Stimulated activated CD4-positive, alpha-beta T cell treated with anti-CD3 and anti-CD28 coated beads, TNF-alpha, amount 100 ng/mL, for 48 hours (primary cell): ENCODE measurements at places on chromosomes 16 and 17.

DNA sequence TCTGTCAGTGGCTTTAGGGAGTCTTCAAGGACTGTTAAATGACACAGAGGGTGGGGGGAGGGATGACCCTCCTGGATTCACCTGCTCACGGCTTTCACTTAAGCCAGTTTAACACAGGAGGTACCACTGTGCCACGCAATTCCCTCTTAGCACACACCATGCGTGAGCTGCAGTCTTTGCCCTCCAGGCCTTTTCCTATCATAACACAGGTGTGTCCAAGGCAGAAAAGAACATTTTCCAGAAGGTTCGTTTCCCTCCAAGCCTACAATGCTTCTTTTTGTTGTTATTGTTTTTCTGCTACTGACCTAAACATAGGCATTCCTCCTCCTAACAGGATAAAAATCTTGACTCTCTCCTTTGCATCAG lies 1.1 kb downstream of the ZFHX3 start:
- DNase-seq: no peak

GRCh38 chr17:65532101-65532890 lies 29.2 kb downstream of the AXIN2 start:
- no peak for DNase-seq

DNA sequence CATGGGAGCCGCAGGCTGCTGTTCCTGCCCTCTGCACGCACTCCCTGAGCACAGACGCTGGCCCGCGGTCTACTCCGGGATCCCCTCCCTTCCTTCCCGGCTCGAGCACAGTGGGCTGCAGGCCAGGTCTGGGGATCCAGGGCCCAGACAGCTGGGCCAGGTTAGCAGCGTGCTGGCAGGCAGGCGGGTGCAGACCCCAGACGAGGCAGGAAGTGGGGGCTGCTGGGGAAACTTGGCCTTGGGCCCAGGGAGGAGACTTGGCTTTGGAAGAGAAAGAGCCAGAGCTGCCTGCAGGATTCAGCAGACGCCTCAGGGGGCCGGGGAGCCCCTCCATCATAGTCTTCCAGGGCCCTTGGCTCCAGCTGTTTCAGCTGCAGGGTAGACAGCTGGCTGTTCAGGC lies 30.2 kb upstream of the ABCC3 start:
- DNase-seq: no peak

GRCh38 chr16:30659507-30660423 lies 1.5 kb downstream of the FBRS start:
- DNase-seq: no peak

DNA sequence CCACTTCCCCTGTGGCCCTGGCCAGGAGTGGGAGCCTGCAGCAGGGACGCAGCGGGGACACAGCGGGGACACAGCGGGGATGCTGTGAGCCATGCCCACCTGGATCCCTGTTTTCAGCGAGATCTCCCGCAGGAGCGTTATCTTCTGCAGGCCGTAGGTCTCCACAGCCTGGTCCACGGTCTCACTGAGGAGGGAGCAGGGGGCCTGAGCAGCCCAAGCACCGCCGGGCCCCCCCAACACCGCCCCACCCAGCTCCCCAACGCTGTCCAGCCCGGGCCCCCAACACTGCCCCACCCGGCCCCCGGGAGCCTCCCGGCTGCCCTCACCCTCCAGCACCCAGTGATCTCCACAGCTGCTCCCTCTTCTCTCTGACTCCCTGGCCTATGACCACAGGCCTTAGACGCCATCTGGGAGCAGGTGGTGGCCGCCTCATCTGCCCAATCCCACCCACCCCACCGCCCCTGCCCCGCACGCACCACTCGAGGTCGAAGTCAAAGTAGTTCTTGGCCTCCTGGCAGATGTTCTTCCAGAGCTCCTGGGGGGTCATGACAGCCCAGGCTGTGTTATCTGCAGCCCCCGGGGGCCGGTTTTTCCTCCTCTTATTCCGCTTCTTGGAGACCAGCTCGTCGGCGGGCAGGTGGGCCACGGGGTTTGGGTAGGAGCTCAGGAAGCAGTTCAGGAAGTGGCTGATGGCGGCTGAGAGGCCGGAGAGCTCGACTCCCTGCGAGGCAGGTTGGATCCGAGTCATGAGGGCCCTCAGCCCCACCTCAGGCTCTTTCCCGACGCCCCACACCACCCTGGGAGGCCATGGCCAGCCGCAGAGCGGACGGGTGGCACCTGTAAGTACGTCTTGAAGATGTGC lies 17.0 kb downstream of the CLUH start:
- DNase-seq: no peak

DNA sequence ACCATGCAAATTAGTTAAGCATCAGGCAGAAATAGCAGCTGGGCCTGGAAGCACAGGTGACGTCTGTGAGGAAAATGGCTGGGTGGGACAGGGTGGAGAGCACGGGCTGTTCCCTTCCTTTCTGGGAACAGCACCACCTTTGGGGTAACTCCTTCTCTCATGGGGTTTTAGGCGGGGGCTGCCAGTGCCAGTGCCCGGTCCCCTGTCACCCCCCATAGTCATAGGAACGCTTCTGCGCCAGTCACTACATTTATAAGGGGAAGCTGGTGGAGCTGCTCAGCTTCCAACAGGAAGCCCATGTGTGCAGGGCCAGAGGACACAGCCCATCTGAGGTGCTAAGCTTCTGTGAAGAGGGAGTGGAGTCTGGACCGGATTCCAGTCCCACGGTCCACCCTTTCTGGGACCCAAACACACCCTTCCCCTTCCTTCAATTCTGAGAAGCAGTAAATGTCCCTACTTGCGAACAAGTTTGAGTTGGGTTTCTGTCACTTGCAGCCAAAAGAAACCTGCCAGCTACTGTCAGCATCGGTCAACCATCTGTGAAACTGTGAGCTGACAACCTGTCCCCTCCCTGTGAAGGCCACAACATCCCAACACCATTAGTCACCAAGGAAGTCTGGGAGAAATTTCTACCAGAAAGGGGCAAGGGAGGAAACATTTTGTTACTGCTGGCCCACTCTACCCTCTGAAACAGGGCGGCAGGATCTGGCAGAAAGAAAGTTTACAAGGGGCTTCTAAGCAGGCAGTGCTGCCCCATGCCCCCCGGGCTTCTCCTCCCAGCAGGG lies 86.0 kb upstream of the AMZ2 start:
- DNase-seq: no peak

DNA sequence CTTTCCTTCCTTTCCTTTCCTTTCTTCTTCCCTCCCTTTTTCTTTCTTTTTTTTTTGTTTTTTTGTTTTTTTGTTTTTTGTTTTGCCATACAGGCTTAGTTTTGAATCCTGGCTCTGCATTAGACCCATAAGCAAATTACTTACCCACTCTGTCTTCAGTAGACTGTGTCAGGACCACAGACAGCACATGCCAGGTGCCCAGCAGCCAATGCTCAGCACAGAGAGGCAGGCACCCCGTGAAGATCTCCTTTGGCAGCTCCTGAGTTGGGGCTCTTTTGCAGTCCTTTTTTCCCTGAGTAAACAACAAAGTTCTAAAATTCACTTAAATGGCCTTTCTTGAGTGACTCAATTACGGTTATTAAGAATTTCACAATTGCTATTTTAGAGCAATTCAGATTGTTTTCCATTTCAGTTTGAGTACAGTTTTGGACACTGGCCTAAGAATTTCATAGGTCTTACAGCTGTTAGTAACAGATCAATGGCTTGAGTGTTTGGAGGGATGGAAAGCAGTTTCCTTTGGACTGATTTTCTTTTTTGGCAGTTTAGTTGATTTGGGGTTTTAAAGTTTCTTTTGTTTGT lies 26.2 kb upstream of the SLC5A11 start:
- no peak for DNase-seq

DNA sequence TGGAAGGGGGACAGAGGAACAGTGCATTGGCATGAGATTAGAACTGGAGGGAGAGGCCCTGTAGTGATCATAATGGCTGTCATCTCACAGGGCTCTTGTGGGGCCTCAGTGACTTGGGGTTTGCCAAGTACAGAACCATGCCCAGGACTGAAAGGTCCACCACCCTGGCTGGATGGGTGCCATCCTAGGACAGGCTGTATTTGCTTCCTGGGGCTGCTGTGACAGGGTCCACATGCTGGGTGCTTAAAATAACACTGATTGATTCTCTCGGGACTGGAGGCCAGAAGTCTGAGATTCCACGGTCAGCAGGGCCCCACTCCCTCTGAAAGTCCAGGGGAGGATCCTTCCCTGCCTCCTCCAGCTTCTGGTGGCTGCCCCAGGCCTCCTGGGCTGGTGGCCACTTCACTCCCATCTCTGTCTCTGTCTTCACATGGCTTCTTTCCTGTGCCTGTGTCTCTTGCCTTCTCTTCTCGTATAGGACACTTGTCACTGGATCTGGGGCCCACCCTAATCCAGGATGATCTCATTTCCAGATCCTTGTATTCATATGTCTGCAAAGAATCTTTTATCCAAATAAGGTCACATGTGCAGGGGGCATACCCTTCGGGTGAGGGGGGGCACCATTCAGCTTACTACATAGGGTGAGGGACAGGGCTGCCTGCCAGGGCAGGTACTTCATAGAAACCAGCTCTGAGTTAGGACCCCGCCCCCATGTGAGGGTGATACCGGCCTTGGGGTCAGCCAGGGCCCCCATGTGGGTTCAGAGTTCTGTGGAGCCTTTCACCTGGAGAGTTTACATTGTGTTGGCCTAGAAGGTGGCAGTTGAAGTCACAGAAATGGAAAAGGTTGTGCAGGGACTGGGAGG lies 52.6 kb downstream of the USP22 start:
- no peak for DNase-seq

DNA sequence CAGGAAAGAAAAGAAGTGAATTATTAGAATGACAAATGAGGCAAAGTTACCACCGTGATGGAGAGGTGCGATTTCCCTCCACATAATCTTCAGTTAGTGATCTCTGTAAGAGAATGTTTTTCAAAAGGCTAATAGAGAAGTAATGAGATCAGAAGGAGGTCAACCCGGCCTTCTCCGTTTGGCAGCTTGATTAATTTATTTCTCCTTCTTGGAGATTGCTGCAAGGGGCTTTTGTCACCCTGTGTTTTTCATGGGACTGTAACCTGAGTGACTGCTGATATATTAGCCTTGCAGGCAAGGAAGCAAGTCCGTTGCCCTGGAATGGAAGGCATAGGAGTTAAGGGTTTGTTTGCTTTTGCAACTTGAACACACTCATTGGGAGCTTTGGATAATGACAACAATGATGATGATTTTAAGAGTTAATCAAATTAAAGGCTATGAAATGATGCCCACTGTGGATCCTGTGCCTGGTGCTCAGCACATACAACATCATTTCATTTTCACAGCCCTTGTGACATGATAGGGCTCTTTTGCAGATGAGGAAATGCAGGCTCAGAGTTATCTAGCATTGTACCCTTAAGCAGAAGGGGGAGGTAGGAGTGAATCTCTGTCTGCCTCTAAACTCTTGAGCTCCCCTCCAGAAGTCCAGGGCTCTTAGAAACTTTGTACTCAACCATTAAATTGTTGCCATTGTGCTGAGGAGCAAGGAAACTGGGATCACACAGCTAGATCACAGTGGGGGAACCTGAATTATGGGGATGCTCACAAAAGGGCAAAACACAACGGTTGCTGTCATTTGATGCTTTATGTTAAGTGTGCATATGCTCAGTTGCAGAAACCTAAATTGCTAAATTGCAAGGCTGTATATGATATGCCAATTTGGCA lies 226.3 kb downstream of the WWOX start:
- DNase-seq: no peak

DNA sequence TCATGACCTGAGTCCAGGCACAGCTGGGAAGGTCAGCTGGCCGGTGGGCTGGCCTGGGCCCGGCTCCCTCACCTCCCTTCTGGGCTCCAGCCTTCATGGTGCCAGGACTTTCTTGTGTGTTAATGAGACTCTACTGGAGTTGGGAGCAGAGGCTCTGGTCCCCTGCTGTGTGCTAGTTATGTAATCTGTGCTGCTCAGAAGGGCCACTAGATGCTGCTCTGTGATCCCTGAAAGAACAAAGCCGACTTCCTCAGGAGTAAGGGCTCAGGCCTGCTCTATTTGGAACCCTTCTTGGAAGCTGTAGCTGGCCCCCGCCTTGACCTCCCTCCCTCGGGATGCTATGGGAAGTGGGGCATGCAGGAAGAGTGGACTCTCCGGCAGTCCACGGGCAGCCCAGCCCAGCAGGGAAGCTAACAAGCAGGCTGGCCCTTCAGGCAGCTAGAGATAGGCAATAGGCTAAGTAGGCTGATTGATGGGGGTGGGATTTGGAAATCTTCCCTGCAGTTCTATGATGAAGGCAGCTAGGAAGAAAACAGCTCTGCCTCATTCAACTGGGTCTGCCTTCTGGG lies 3.3 kb upstream of the CDK5R1 start:
- no peak for DNase-seq

- no peak for DNase-seq
Observed at GRCh38 chr16:23464196-23464595, 11.2 kb upstream of the COG7 start.

DNA sequence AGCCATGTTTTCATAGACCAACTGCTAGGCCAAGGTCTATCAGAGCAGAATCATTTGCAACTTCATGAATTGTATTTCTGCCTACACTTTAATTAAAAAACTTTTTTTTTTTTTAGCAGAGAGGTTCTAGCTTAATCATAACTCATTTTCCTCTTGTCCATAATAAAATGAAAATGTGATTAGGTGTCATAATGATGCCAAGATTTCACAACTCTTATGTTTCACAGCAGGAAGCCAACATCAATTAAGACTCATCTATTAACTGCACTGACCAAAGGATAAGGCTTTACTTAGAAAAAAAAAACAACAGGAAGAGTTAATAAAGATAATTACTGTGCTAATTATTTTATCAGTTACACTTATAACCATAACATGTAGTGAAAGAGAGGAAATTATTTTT lies 18.9 kb upstream of the RNF43 start:
- no peak for DNase-seq

GRCh38 chr17:72411124-72411563 lies 290.3 kb downstream of the SOX9 start:
- DNase-seq: no peak

DNA sequence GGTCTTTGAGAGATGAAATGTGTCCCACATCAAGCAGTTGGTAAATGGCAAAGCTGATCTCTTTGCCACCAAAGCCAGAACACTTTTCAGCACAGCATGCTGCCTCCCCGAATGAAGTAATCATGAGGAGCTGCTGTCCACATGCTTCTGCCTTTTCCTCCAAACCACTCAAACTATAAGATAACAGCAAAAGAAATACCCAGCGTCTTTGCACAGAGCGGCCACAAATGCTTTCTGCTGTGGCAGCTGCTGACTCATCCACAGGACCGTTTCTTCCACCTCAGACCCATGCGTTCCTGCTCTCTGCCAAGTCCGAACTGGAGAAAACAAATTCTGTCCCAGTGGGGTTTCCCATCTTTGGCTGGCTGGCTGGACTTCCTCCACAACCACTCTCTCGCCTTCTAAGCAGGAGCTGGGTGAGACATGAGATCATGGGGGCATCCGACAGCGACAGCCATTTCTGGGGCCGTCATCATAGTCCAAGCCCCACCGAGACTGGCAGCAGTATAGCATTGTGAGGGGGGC lies 27.1 kb downstream of the TBC1D3B start:
- DNase-seq: no peak

- DNase-seq: no peak
Observed at GRCh38 chr16:4115949-4116318, 308 bp downstream of the ADCY9 start.
